ENCODE measurements at places on chromosomes 2 and 18.

DNA sequence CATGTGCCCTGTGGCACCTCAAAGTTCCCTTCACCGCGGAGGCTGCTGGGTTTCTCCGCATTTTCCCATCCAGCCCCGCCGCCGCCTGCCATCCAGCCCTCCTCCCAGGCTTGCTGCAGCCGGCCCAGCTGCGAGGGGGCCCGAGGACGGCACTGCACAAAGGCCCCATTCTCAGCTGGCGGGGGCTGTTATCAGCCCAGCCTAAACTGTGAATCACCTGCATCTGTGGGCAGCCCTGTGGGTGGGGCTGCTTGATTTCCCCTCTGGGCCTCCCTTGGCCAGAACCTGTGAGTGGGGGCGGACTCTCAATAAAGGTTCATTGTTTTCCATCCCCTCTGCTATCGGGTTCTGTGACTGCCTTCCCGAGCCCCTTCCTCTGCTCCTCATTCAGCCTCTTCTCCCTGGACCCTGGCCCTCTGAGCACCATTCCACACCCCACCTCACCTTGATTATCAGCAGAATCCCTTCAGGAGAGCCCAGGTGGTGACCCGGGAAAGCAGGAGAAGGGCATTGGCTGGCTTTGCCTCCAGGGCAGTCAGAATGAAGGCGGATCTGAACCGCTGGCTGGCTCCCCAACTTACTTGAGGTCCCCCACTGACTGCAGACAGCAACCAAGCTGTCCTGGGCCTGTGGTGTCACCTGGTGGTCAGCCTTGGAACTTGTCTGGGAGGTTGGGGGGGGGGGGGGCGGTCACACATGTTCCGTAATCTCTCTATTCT is 204.5 kb downstream of the ZFP36L2 start:
- no peak for DNase-seq

DNA sequence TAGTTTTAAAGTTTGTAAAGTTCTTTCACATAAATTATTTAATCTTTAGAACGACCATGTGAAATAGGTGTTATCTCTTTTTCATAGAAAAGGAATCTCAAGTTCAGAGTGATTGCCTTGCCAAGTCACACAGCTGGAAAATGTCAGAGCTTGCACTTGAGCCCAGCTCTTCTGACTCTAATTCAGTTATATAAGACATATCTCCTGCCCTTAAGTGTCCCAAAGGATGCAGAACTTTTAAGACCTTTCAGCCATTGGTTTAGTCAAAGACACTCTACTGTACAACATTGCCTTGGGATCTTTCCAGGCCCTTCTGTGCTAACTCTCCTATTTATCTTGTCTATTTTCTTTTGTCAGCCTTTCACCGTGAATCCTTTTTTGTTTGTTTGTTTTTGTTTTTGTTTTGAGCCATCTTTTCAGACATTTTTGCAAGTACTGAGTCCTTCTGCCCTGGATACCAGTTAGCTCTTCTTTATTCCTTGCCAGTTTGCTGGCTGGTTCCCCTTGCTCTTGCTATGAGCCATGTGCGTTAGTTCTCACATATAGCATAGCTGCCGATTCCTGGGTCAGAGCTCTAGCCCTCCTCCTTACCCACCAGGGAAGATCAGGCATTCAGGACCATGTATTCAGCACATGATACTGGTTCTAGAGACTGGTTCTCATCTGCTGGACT is 160.0 kb upstream of the MYO3B start:
- no peak for DNase-seq

DNA sequence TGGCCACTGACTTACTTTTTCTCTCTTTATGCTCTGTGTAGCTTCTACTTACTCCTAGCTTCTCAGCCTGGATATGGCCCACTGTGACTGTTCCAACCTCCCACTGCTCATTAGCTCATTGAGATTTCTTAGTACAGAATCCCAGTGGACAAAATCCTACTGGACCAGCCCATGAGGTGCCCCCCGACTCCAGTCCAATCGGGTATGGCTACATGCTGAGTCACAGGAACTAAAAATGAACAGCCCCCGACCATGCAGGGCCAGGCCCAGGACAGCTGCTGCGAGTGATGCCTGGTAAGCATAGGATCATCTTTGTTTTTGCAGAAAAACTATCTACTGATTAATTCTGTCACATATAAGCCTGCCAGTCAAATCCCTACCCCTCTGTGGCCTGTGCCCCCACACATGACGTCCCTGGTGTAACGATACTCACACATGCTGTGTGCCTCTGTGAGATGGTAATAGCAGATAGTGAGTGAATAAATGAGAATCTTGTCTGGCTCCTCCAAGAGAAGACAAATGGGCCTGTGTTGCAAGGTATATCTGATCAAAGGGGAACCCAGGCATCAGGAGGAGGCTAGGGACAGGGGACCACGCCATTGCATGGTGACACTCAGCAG is 85.9 kb upstream of the KLF7 start:
- no peak for DNase-seq

DNA sequence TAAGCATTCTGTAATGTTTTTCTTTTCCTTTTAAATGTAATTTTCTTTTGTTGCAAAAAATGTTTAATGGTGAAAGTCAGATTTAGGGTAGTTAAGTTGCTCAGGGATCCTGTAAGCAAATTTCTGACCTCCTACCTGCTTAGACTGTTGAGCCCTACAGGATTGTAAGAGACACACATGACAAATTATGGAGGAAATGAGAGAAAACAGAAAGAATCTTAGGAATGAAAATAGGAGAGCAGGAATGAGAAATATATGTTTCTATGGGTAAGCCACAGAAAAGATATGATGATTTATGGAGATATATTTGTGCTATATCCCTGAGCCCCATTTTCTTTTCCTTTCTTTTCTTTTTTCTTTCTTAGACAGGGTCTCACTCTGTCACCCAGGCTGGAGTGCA is 28.3 kb downstream of the CYBRD1 start:
- DNase-seq: no peak

GRCh38 chr2:203484266-203485112 is 50.6 kb downstream of the RAPH1 start:
- peak; percentile 20 for DNase-seq

DNA sequence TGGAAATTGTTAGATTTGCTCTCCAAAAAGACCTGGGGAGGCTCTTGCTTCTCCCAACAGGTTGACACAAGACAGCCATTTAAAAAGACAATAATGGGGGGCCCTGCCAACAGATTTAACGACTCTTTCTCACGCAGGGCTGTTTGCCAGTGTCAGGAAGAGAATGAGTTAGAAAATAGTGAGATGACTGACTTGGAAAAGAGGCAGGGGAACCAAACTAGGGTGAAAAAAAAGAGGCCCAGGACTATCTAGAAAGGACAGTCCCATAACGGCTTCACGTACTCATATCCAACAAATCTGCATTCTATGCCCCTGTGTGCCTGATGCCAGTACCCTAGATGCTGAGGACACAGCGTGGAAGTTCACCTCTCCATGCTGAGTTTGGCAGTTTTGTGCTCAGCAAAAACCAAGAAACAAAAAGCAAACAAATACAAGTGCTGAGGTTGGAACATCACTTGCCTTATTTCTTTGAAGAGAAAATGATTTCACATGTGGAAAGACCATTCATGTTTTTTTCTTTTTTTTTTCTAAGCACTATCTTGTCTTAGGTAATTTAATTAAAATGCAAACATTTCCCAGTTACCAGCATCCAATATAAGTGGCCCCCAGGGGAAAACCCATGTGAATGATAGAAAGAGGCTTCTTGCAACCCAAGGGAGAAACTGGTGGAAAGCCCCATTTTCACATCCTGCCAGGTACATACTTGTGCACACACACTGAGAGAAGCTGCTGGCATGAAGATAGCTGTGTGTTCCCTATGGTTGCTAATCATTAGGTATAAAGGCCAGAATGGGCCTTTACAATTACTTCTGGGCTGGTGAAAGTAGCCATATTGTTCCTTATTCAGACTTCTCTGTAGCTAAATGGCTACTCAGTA is 10.6 kb upstream of the WIPF1 start:
- DNase-seq: no peak

- no peak for DNase-seq
Observed at GRCh38 chr18:47899107-47899840, 31.2 kb downstream of the SMAD2 start.

DNA sequence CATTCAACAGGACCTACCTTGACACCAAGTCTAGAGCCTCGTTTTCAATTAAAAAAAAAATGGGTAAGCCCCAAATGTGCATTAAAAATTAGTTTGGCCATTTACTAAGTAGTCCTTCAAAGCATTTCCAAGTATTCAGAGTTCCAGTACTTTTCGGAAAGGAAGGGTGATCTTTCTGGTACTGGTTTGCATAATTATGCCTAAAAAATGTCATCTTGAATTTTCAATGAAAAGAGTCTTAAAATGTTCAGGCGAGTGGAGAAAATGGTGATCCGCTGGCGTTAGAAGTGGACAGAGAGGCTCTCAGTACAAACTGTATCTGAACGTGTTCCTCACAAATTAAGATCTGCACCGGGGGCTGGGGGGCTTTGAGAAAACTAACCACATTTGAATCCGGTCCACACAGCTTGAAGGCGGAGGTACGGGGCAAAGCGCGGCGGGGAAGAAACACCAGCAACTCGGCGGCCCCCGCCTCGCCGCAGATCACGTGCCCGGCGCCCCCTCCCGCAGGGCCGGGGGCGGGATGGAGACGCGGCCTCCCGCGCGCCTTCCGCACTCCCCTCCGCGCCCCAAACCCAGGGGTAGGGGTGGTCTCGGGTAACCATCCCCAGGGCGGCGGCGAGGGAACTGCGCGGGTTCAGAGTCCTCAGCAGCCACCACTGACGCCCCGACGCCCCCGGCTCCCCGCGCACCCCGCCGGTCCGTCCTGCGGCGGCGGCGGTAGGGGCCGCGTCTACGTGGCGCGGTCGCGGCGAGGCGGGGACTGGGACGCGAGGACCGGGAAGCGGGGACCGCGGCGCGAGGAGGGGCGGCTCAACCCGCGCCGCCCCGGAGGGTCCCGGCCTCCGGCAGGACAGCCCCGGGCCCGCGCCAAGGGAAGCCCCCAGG is 564 bp downstream of the LPIN2 start:
- DNase-seq: peak; percentile 51

DNA sequence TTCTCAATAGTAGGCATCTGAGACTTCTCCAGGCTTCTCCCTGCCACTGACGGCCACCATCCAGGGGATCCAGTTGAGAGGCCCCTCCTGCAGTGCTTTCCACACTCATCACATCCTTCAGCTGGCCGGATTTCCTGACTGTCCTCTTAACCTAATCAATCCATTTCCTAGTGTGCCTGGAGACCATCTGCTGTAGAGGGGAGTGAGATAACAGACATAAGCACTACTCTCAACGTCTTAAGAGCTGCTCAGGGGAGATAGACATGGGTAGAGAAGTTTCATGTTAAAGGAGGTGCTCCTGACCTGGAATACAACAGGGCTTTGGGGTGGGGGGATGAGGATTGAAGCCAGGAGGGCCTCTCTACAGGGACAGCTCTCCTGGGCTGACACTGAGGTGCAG is 14.2 kb downstream of the SPR start:
- peak; percentile 88 for DNase-seq

DNA sequence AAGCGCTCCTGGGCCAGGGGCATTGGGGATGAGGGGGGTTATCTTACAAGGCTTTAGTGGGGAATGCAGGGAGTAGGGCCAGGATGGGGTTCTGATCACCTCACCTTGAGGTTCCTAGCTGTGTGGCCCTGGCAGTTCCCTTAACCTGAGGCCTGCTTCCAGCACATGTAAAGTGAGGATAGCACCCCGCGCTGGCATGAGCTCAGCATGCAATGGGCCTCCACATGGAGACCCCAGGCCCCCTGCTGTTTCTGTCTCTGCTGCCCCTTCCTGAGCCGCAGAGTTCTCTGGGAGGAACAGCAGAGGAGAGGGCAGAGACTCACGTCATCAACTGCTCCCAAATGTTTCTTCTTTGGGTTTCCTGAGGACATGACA is 8.6 kb upstream of the TEX51 start:
- no peak for DNase-seq

DNA sequence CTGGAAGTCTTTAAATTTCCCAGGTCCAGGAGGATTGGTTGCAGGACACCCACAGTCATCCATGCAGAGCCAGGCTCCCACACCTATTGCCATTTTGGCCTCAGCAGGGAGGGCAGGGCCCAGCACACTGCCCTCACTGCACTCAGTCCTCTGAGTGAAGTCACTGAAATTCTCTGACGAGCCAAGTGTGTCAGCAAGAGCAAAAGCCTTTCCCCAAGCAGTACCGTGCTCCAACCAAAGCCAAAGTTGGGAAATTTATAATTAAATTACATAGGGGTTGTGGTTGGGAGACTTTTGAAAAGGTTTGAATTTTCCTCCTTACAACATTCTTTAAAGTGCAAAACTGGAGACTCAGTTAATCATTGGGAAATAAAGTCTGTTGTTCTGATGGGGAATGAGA is 98.5 kb upstream of the CD226 start:
- DNase-seq: no peak

DNA sequence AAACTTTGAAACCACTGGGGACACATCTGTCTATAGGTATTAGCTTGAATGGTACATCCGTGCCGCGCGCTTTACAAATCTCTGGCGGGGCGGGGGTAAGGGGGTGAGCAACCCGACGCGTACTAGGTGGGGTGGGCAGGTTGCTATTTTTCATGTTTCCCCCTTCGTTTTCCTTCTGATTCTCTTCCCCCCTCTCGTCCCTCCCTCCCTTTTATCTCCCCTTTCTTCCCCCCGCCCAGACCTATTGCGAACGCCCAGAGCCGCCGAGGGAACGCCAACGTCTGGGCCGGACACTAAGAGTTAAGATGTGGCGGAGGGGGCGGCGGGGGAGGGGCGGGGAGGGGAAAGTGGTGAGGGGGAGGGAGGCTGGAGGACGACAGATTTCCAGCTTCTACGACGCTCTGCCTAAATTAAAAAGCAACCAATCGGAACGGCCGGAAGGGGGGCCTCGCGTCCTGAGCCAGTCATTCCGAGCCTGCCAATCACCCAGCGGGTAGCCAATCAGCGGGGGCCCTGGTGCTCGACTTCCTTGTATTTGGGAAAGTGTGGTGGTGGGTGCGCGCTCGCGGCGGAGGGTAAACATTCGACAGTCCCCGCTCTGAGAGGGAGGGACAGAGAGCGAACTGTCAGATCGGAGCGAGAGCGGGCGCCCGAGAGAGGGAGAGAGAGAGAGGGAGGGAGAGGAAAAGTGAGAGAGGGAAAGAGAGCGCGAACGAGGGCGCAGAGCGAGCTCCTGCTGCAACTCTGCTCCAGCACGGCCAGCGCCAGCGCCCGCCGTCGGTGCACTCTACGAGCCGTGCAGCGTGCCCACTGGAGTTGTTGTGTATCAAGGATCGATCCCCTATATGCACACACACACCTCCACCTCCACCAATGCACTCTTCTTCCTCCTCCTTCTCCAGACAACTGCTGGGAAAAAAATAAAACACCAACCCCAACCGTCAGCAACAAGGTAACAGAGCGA is at the start of gene POU3F3:
TSS of gene POU3F3 (plus strand) at position 582 of the 964 bp plus-strand sequence. CDS start 1,396 bp downstream, outside the sequence.
- no peak for DNase-seq

GRCh38 chr2:128549646-128550260 is 231.1 kb upstream of the HS6ST1 start:
- no peak for DNase-seq

DNA sequence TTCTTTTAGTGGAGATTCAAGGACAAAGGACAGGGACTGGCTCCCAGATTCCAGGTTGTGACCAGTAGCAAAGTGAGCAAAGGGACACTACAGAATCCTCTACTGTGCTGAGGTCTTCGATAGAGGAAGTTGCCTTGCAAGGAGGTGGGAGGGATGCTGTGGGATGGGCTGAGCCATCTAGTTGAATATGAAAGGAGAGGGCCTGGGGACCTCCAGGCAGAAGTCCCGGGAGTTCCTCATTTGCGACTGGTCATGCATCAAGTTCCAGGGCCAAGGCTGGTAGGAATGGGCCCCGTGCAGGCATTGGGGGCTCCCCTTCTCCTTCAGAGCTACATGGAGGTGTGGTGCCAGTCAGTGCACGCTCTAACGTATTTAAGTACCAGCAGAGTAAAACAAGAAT is 12.6 kb upstream of the PROM2 start:
- DNase-seq: no peak

- DNase-seq: no peak
Observed at GRCh38 chr2:23571527-23572282, 186.7 kb downstream of the KLHL29 start.

GRCh38 chr18:35804377-35804776 is 168.1 kb upstream of the RMP24 start:
- no peak for DNase-seq
